ENCODE measurements at places on chromosomes 13 and 19. TPM values are rescaled to one million over a fixed set of nuclear protein-coding genes. Genes with fewer than 3 reads are reported as not detected.

GRCh38 chr13:62643799-62644524 lies 1228.3 kb upstream of the PCDH20 start:
- H3K27ac ChIP-seq = no peak overlapping the region
- no peaks in the 10 kb centered on the region for H3K27me3 ChIP-seq
- DNase-seq = no peak
- no peaks in the 10 kb centered on the region for H3K36me3 ChIP-seq

- no peaks in the 10 kb centered on the region for H3K36me3 ChIP-seq
- no peak for DNase-seq
- H3K4me1 ChIP-seq = peaks cover 19% of the 10 kb centered on the region
- H3K4me3 ChIP-seq = peak overlapping the region; percentile 90
- H3K27me3 ChIP-seq = no peaks in the 10 kb centered on the region
- H3K27ac ChIP-seq = peak overlapping the region; percentile 83
These were observed 744 bp upstream of the ZNF584 start for GRCh38 chr19:58407658-58408151.

GRCh38 chr19:13001502-13002165 lies 6.4 kb downstream of the NFIX start:
- DNase-seq = no peak
- H3K4me3 ChIP-seq = no peak overlapping the region
- H3K36me3 ChIP-seq = no peaks in the 10 kb centered on the region
- H3K27ac ChIP-seq = peak overlapping the region; percentile 63
- no peaks in the 10 kb centered on the region for H3K27me3 ChIP-seq

The ERCC2 gene
- polyA plus RNA-seq = 8.2 TPM

The PSG3 gene
- not detected for polyA plus RNA-seq
